ENCODE measurements at places on chromosomes 16 and 17.

DNA sequence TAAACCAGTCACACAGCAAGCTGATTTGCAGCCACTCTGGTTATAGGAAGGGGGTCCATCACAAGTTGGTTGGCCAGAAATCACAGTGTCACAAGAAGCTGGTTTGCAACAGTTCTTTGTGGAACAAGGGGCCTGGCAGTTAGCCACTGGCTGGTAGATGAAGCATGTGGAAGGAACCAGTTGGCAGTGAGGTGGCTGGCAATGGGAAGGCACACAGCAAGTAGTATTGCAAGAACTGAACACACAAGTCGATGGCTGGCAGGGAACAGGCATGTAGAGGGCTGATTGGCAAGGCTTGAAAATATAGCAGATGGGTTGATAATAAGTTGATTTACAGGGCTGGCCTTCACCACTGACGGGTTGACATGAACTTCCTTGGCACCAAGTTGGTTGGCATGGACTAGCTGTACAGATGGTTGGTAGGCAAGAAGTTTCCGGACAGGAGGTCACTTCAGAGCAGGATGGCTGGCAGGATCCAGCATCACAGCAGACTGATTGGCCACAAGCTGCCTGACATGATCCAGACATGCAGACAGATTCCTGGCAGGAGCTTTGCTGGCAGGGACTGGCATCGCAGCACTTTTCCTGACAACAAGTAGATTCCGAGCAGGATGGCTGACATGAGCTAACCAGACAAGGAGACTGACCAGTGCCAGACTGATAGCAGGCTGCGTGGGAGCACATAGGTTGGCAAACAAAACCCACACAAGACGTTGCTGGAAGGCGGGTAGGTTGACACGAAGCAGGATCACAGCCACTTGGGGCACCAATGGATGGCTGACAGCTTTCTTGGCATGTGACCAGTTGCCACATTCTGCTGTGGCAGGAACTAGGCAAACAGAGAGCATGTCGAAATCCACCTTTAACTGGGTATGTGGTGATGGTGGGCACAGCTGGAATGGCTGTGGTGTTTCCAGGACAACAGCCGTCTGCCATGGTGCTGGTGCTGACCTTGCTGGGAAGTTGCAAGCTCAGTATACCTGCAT lies at the start of gene KRTAP29-1:
Gene KRTAP29-1, minus strand, starts transcription at position 936 of the 986 bp plus-strand sequence. Its CDS starts 0 bp downstream, at position 936.
- DNase-seq, result no peak

DNA sequence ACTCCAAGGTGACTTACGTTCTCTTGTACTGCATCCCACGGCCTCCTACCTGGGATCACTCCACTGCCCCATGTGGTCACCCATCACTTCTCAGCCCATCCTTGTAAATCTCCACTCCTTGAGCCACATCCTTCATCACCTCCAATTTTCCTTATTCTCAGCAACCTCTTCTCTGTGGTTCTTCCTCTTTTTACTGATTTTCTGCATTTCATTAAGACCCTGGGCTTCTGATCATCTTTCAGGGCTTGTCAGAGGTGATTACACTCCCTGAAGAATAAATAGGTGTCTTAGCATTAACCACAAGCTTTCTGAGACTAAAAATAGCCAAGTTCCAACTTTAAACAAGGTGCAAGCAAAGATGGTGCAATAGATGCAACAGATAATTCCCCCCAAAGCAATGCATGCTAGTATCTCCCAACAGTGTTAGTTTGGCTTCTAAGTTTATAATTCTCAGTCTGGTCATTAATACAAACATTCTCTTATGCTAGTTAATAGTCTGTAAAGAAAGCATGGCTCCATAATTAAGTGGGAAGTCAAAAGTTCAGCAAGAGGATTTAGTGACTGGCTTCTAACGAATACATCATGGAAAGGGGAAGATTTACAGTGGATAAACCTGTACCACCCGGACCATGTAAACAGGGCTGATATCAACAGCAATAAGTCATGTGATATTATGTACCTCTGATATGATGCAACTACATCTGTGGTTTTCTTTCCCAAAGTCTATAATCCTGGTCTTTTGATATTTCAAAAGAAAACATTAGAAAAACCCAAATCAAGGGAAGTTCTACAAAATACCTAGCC lies 47.4 kb upstream of the FOXJ1 start:
- peak; percentile 49 for DNase-seq

DNA sequence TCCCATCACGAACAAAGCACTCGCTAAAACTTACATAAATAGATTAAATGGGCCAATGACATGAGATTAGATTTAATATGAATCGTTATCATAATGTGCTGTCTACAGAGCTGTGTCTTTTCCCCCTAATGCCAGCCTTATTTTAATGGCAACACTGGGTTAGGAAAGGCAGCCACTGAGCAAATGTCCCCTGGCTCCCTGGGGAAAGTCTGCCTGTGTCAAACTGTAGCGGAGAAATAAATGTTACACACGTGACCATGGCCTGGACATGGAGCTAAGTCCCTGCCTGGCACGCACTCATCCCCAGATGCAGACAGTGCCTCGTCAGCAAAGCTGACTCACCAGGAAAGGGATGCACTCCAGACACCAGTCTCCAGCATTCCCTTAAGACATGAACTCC lies 61.3 kb upstream of the SDK2 start:
- peak; percentile 38 for DNase-seq

DNA sequence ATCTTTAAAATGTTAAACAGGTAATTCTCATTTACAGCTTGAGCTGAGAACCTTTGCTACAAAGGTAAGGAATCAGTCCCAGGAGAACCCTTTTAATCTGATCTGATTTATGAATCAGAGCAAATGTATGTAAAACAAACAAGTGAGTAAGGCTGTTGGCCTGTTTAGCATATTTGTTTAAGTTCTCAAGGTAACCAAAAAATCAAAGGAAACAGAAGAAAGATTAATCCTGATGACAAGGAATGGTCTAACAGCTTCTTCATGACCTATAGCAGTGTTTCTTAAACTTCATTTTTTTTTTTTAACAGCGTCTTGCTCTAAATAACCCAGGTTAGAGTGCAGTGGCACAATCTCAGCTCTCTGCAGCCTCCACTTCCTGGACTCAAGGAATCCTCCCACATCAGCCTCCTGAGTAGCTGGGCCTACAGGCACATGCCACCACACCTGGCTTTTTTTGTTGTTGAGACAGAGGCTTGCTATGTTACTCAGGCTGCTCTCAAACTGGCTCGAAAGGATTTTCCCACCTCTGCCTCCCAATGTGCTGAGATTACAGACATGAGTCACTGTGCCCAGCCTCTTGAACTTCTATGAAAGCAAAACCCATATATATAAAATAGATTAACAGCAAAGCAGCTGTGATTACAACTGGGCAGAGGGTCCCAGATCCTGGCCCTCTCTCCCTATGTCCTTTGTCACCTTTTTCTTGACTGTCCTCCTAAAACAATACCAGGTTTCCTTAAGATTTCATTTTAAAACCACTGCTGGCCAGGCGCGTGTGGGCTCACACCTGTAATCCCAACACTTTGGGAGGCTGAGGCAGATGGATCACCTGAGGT lies 5.1 kb upstream of the JPT1 start:
- DNase-seq, result peak; percentile 78

DNA sequence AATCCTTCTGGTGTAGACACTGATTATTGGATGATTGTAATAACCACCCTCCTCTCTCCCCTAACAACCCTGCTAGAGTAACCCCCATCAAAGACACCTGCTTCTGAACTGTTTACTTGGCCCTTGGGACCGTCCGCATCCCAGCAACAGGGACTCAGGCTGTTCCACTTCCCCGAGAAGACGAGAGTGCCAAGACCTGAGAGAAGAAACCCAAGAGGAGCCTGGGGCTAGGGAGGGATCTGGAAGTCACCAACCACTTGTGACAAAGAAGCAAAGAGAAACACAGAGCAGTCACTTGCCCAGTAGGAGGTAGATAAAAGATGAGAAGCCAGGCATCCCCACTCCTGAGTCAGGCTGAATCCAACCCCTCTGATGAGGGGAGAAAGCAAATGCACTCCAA lies 84.3 kb downstream of the CDH11 start:
- no peak for DNase-seq

- DNase-seq, result peak; percentile 20
Measured at GRCh38 chr16:4556112-4556511, at the start of gene C16orf96. Gene C16orf96 (plus strand): TSS chr16:4556340. CDS start chr16:4556490, 150 bp downstream.

GRCh38 chr17:73210002-73210678 lies 17.3 kb downstream of the COG1 start:
- no peak for DNase-seq

DNA sequence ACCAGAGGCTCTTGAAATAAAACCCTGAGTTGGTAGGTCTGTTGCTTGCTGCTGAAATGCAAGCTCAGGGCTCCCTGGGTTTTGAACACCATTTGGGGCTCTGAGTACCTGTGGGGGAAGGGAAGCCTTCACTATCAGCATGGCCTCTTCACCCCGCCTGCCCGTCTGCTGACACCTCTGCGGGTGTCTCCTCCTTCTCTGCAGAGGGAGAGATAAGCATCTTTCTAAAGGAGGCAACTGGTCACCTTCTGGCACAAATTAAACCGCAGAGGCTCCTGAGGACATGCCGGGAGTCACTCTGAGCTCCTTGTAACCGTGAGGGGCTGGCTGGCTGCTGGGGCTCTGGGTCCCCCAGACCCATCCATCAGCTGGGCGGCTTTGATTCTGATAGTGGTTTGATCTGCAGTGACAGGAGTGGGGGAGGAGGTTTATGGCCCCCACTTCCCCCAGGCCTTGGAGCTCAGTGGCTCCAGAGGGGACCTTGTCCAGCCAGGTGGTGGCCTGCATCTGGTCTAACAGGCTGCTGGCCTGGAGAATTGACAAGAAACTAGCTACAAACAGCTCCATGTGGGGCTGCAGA lies 123.5 kb downstream of the IRF8 start:
- no peak for DNase-seq

GRCh38 chr17:40038882-40039513 lies 15.2 kb downstream of the MED24 start:
- peak; percentile 89 for DNase-seq

DNA sequence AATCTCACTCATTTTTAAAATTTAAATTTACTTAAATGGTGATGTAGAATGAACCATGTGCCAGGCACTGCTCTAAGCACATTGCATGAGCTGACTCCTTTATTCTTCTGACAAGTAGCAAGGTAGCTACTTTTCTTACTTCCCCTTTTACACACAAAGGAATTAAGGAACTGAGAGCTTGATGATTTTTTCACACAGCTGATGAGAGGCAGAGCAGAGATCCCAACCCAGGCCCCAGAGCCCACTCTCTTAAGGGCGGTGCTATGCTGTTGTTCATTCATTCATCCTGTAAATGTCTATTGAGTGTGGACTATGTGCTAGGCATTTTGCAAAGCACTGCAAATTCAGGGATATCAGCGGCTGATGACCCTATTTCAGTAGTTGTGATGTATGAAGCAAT lies 17.9 kb downstream of the SEC14L5 start:
- DNase-seq, result no peak

- peak; percentile 55 for DNase-seq
Measured at GRCh38 chr16:918068-918467, 52.7 kb downstream of the LMF1 start.

DNA sequence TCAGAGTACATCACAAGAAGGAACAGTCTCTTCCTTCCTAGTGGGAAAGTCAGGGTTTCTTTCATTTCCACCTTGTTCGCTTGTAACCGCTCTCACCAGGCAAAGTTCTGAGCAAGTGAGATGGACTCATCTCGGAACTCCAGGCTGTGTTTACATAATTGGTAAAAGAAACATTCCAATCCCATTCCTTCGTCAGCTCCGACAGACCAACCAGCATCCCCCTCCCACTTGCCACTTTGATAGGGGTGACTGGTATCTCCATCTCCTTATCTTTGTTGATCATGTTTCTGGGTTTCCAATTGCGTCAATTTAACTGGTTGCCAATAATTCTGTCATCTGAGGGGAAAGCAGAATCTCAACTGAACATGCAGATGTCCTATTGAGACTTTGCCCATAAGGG lies 36.8 kb upstream of the LYRM9 start:
- peak; percentile 69 for DNase-seq

DNA sequence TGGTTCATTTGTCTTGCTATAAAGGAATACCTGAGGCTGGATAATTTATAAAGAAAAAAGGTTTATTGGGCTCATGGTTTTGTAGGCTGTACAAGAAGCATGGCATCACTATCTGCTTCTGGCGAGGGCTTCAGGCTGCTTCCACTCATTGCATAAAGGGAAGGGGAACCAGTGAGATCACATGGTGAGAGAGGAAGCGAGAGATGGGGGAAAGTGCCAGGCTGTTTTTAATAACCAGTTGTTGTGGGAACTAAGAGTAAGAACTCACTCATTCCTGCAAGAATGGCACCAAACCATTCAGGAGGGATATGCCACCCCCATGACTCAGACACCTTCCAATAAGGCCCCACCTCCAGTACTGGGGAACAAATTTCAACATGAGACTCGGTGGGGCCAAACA lies 24.3 kb downstream of the SPECC1 start:
- DNase-seq, result no peak

DNA sequence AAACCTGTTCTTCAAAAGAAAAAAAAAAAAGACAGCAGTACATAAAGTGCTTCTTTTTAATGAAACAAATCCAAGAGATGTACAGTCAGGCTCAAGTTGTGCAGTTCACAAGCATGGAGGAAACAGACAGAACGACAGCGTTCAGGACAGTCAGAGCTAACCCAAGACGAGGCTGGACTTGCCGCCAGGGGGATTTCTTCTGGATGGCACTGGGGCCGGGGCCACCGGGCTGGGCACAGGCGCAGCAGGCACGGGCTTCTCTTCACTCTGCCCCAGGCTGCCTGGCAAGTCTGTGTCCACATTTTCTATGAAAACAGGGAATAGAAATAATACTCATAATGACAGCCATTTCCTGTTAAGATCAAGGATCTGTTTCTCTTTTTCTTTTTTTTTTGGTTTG lies 4.4 kb upstream of the NT5C start:
- DNase-seq, result no peak

GRCh38 chr17:51725185-51725584 lies 433.3 kb downstream of the CA10 start:
- no peak for DNase-seq

DNA sequence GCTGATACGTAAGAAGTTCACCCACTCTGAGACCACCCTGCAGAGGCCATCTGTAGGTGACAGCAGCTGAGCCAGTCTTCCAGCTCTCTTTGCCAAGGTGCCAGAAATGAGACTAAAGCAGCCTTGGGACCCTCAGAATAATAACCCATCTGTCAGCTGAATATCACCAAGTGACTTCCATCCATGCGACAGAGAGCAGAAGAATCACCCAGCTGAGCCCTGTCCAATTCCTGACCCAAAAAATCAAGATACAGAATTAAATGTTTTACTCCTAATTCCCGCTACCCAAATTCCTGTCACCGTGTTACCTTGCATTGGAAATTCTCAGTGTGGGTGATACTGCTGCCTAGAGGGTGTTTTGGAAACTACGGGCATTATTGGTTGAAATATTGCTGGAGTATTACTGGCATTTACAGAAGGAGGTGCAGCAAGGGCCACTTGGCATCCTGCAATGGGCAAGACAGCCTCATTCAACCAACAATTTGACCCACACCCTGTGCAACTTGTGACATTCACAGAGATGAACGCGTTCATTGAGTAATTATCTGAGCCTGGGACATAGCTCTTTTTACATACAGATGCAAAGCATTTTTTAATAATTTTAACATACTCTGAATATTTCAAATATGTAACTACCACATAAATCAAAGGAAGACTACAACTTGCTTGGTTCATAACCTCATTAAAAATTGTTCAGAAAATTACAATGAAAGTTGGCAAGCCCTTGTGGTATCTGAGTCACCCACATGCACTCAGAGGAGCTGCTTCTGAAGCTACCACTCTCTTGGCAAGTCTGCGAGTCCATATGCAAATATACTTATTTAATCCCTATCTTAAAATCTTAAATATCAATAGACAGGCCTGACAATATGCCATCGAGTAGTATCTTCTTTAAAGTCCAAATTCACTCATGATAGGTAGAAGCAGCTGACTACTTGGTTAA lies 126.6 kb downstream of the C16orf95 start:
- peak; percentile 46 for DNase-seq

GRCh38 chr16:4123616-4124300 lies 7.5 kb upstream of the ADCY9 start:
- peak; percentile 61 for DNase-seq
